A673 (cell line): ENCODE measurements at places on chromosomes 6 and 20.

- DNase-seq: no peak
Measured at GRCh38 chr6:151089978-151090377, 149.8 kb upstream of the AKAP12 start.

GRCh38 chr20:48107560-48107959, 322.3 kb upstream of the SULF2 start:
- DNase-seq: no peak

GRCh38 chr6:47402081-47402480, 75.5 kb upstream of the CD2AP start:
- peak; percentile 16 for DNase-seq

- DNase-seq: no peak
Measured at GRCh38 chr20:25744261-25744660, 47.6 kb upstream of the ZNF337 start.

- DNase-seq: no peak
Measured at GRCh38 chr20:63859166-63859699, 2.1 kb upstream of the ABHD16B start.

GRCh38 chr6:161168281-161168891, 105.5 kb downstream of the AGPAT4 start:
- DNase-seq: peak; percentile 77

GRCh38 chr6:128784266-128784665, 98.7 kb upstream of the LAMA2 start:
- peak; percentile 57 for DNase-seq

- no peak for DNase-seq
Measured at GRCh38 chr6:110769923-110770322, 45.3 kb downstream of the CDK19 start.

- no peak for DNase-seq
Measured at GRCh38 chr6:168315596-168315995, 4.0 kb downstream of the DACT2 start.

DNA sequence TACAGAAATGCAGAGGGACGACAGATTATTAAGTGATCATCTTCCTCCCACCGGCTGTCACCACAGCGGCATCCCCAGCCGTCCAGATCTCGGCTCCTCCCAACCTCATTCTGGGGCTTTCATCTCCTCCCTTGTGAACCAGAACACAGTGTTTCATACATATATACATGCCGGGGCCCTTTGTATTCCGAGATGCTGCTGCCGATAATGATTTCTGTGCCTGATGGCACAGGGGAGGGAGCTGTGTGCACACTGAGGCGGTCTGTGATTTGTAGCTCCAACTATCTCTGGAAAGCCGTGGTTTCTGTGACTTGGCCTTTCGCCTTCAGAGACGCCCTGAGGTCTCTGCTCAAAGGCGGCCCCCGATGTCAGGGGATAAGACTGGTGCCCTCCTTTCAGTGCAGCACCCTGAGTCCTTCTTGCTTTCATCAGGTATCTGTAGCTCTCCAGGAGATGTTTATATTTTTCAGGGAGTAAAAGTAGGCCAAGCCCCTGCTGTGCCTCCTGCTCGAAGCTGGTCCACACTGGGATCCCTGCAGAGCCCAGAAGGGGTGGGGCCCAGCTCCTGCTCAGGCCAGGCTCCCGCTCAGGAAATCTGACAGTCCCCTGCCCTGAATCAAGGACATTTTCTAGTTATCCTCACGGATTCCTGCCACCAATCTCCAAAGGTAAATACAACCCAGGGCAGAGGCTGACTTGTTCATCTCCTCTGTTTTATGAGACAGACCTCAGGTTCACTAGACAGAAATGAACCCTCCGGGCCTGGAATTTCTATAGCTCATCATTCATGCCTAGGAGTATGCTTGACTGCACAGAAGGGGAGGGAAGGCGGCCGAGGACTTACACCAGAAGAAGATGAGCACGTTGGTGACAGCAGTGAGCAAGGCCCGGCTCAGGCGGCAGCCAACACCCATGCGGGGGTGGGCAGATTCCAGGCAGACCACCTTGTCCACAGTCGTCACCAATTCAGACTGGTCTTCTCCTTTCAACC, 11.2 kb downstream of the LEMD2 start:
- DNase-seq: no peak

DNA sequence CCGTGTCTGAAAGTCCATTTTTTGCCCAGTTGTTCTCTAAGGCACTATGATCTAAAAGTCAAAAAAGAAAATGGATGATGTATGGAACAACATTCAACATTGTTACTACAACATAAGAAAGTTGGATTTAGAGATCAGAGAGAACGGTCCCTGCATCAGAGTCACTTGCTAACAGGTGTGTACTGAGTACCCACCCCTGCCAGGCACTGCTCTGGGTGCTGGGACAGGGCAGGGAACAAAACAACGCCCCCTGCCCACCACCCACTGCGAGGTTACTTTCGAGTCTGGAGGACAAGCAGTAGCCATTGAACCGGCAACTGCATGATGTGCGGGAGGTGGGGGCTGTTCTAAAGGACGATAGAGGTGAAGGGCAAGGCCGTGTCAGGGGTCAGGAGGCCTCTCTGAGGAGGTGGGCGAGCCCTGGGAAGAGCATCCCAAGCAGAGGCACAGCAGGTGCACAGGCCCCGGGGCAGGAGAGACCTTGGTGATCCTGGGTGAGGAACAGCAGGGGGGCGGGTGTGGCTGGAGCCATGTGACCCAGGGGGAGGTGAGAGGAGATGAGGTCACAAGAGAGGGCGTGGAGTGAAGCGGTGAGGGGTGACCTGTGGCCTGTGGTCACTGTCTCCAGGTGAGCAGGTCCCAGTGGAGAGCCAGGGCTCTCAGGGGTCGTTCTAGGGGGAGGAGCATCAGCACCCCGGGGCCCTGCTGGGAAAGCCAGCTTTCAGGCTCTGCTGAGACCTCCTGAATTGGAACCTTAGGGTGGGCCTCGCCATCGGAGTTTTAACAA, 197.5 kb upstream of the SULF2 start:
- DNase-seq: no peak

DNA sequence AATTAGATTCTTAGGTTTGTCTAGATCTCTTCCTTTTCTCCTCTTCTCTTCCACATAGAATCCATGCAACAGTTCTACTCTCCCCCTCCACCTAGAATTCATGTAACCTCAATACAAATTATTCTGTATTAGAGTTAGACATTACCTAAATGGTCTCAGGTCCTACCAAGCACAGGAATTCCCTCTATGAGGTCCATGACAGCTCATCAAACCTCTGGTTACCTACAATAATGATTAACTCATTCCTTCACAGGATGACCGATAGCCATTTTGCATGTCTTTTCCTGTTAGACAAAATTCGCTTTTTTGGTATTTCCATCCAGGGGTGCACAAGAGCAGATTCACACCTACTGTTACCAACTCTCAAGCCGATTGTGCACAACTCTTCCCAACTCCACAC, 27.4 kb upstream of the BMP2 start:
- no peak for DNase-seq

DNA sequence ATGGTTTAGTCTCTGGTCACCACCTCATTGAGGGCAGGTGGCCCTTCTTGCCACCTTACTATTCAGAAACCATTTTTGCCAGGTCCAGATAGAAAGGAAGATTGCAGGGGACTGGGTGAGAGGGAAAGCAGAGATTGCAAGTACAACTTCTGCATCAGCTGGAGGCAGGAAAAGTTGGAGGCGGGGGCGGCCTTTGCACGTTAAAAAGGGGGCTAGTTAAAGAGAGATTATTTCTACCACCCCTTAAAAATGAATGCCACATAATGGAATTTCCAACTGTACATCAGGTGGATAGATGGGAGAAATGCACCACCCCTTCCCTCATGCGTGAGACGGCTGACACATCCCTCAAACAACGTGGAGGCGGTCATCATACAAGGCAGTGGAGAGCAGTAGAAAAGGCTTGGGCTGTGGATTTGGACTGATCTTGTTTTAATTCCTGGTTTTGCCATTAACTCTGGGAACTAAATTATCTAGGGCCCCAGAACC, 95.4 kb upstream of the CNKSR3 start:
- DNase-seq: no peak

DNA sequence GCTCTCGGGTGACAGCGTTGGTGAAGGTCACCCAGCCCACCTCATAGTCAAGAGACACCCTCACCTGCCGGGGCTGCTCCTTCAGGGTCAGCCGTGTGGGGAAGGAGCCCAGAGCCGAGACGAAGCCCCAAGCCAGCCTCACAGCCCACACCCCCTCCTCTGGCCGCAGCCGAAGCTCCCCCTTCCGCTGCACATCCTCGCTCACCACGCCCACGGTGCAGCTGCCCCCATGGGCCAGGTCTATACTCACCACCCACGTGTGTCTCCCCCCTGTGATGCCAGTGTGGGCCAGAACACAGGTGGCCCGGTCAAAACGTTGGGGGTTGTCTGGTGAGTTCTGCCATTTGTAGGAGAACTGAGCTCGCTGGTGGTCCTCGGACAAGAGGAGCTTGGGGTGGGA, 7.0 kb downstream of the TRIM10 start:
- DNase-seq: no peak

GRCh38 chr6:14241255-14242070, 123.9 kb downstream of the CD83 start:
- DNase-seq: no peak

GRCh38 chr6:128822271-128822670, 60.7 kb upstream of the LAMA2 start:
- no peak for DNase-seq

- DNase-seq: no peak
Measured at GRCh38 chr6:113315879-113316278, 541.3 kb upstream of the MARCKS start.
